ENCODE measurements at places on chromosomes 7 and 10.
A peak's percentile ranks its signal among the peaks of the same experiment; 100 is the strongest.

DNA sequence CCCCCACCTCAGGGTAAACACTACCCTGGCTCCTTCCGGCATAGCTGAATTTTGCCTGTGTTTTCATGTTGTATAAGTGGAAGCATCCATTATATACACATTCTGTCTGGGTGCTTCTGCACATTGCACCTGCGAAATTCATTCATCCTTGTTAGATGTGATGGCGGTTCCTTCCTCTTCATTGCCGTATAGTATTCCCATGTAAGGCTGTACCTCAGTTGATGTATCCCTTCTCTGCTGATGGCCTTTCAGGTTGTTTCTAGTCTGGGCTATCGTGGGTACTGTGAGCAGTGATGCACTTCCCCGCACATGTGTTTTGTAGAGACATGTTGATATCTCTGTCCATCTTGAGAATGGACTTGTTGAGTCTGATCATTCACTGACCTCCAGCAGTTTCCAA lies 28.9 kb downstream of the ELFN1 start:
- DNase-seq, result no peak

DNA sequence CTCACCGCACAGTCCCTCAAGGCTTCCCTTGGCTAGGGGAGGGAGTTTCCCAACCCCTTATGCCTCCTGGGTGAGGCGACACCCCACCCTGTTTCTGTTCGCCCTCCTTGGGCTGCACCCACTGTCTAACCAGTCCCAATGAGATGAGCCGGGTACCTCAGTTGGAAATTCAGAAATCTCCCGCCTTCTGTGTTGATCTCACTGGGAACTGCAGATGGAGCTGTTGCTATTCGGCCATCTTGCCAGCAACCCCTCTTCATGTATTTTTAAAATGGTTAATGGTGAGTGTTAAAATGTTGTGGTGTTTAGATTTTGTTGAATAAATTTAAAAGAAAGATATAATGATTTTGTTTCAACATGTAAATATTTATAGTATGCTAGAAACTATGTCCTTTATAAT lies 22.0 kb downstream of the UMAD1 start:
- DNase-seq, result no peak

- DNase-seq, result peak; percentile 11
Measured at GRCh38 chr7:110870926-110871325, 220.0 kb upstream of the LRRN3 start.

DNA sequence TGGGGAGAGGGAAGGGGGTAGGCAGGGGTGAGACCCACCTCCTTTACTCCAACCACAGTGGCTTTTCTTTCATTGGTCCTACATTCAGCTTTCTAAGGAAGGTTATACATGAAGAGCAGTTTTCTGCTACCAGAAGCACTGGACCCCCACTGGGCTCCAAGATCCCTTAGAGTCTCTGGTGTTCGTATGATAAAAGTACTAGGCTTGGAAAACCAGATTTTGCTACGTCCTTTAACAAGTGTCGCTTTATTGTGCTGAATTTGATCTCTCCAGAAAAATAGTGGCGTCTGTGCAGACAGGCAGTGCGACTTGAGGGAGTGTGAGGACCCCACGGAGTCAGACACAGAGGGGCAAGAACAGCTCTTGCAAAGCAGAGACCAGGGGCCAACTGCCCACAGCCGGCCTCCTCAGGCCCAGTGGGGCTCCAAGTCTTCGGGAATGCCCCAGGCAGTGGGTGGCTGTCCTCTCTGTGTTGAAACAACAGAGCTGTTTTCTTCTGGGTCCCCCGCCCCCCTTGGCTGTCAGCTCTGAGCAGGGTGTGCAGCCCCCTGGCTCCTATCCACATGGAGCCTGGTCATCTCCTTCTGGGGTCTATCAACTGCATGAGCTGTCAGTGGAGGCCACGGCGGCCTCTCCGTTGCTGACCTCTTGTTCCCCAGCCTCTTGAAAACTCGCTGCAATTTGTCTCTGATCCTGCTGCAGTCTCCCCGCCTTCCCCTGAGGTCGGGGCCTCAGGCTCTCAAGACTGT lies 333.2 kb downstream of the RPS24 start:
- DNase-seq, result no peak

DNA sequence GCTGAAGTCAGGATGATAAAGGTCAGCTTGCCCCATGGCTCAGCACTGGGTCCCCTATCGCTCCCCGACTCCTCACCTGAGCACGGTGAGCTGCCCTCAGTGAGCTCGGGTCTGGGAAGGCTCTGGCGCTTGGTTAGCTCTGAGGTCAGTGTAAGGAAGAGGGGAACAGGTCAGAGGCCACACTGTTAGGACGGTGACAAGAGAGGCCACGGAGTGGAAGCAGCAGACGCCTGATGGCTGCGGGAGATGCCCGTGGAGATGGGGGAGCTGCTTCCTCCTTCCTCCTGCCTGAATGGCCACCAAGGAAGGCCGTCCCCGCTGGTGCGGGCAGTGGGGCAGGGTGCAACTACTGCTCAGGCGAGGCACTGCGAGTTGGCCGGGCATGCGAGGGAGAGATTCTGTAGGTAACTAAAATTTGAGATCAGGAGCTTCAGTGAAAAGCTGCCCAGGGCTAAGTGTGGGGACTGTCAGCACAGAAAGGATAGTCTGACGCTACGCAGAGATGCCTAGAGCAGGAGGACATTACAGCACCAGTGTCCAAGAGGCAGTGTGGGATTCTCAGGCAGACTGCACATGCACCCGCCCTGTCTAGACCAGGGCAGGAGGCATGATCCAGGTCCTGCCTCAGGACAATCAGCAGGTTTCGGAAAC lies 231.3 kb upstream of the GRB10 start:
- DNase-seq, result no peak

DNA sequence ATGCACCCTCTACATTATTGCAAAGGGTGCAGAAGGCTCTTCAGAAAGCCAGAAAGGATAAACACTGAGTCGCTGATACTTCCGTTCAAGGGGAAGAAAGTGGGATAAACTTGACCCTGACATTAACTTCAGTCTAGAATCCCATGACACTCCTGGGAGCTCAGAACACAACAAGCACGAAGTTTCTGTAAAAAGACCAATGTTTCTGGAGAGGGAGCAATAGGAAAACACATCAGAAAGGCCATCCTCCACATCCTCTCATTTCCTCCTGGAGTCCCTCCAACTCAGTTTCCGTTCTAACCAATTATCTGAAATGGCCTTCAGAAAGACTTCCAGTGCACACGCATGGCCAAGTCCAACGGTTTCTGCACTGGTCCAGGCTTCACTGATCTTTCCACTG lies 113.5 kb downstream of the SORBS1 start:
- no peak for DNase-seq

DNA sequence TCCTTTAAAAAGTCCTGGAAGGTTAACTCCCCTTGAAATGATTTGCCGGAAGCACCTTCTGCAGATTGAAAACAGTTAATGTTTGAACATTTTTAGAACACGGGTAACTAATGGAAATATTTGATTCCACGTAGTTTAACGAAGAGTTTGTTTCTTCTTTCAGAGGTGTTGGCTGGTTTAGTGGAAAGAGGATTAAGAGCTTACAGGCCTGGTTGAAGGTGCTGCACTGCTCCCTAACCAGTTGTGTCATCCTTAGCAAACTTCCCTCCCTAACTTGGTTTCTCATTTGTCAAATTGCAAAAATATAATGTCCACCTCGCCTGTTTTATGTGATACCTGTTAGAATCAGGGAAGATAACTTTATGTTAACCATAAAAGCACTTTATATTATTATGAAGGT lies 243.0 kb upstream of the FZD8 start:
- DNase-seq, result no peak

DNA sequence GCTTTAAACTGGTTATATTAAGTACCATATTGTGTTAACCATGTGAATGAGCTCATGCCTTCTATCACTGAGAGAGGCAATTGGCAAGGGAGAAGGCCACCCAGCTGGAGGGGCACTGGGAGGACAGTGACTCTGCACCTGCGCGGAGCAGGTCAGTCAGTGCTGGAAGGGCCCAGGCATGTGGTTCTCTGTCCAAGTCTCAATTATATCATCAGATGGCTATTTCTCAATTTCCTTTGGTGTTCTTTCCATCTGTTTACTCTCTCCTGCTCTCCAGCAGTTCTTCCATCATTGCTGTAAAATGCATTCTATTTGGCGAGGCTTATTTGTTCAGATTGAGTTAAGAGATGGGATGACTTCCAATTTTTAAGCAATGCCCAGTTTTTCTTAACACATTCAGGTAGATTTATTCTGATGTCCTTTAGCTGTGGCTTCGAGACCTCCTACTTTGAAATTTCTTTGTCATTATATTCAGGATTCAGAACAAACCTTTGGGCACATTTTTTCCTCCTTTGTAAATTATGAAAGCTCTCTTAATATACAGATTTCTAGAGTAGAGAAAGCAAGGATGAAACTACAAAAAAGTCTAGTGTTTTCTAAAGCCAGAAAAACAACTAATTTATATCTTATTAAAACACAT lies 159.3 kb downstream of the BMPER start:
- DNase-seq, result peak; percentile 74

- DNase-seq, result no peak
Measured at GRCh38 chr10:95626500-95626899, 30.0 kb downstream of the ALDH18A1 start.

- DNase-seq, result no peak
Measured at GRCh38 chr7:28984217-28984616, 26.1 kb upstream of the TRIL start.

- peak; percentile 71 for DNase-seq
Measured at GRCh38 chr7:65269150-65269856, 104.4 kb upstream of the ZNF92 start.

GRCh38 chr10:5632446-5632845 lies 33.9 kb downstream of the ASB13 start:
- no peak for DNase-seq

DNA sequence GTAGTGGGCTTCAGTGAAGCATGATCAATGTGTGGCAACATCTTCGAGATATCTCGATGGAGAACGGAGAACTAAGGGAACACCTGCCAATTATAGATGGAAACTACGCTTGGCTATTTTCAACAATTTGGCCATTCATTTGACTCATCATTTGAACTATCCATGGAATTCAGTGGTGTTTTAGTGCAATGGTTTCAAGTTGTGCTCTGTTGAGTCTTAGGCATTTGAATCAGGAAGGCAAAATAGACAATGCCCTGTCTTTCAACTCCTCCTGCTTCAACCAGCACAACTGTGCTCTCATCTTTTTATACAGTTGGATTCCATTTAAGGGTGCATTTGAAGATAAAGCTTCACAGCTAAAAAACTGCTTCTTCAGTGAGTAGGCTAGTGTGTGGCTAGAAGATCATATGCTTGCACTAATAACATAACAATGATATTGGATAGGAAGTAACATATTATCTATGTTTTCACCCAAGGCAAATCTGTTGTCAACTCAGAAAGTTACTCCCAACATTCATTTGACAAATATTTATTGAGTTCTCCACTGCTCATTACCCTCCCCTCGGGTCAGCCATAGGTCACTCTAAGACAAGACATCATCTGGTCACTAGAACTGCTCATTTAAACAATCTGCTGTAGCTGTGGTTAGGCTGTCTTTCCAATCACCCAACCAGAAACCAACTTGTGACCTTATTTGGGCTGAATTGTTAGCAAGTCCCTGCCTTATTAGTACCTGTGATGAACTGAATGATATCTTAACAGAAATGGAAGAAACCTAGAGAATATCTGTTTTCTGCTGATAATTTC lies 314.1 kb upstream of the SP4 start:
- DNase-seq, result no peak

GRCh38 chr7:35289376-35289775 lies 35.5 kb upstream of the TBX20 start:
- DNase-seq, result no peak
